ENCODE measurements at places on chromosomes 16 and 17. TPM values are rescaled to one million over a fixed set of nuclear protein-coding genes. Genes with fewer than 3 reads are reported as not detected.

- H3K4me1 ChIP-seq = peaks cover 44% of the 10 kb centered on the region
These were observed 447 bp downstream of the SDK2 start for GRCh38 chr17:73643852-73644144.

- H3K4me3 ChIP-seq = peak overlapping the region; percentile 30
- H3K27me3 ChIP-seq = peaks cover 20% of the 10 kb centered on the region
- no peak for DNase-seq
- no peaks in the 10 kb centered on the region for H3K36me3 ChIP-seq
These were observed 476 bp downstream of the KCNH4 start for GRCh38 chr17:42180411-42180921.

DNA sequence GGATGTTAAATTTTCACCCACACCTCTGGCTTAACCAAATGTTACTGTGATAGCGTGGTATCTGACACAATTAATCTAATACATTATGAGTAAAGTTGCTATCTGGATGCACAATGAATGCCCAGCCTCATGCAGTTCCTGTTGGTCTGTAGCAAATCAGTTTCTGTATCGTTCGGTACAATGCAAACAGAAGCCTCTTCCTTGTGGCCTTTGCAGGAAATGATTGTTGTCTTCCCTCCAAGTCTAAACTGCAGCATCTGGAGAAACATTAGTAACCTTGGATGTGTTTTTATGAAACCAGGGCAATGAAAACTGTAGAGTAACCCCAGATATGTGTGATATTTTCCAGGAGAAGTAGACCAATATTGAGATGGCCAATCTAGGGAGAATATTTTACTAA is 46.8 kb downstream of the CYB561 start:
- H3K4me3 ChIP-seq = no peak overlapping the region
- H3K4me1 ChIP-seq = peaks cover 6% of the 10 kb centered on the region
- peak overlapping the region; percentile 4 for H3K27ac ChIP-seq

DNA sequence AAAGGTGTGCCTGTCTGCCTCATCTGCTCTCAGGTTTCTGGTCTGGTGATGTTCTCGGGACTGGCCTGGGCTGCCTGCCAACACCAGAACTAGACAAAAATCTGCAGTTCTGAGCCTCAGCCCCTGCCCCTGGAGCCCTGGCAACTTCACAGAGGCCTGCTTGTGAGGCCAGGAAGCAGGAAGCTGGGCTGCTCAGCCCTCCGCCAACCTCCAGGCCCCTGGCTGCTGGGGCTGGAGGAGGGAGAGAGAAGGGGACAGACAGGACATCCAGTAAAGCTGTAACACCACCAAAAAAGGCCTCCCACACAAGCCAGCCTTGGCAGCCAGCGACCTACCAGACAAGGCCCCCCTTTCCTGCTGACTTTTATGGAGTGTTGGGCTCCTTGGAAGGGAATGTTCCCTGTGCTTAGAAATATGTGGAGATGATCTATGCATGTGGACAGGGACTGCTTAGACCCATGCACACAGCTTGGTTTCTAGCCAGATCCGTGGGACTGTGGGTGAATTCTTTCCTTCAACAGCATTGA is 157.6 kb downstream of the XYLT1 start:
- H3K27me3 ChIP-seq = no peaks in the 10 kb centered on the region
- peaks cover 3% of the 10 kb centered on the region for H3K36me3 ChIP-seq
- peak overlapping the region; percentile 51 for H3K27ac ChIP-seq
- DNase-seq = no peak

DNA sequence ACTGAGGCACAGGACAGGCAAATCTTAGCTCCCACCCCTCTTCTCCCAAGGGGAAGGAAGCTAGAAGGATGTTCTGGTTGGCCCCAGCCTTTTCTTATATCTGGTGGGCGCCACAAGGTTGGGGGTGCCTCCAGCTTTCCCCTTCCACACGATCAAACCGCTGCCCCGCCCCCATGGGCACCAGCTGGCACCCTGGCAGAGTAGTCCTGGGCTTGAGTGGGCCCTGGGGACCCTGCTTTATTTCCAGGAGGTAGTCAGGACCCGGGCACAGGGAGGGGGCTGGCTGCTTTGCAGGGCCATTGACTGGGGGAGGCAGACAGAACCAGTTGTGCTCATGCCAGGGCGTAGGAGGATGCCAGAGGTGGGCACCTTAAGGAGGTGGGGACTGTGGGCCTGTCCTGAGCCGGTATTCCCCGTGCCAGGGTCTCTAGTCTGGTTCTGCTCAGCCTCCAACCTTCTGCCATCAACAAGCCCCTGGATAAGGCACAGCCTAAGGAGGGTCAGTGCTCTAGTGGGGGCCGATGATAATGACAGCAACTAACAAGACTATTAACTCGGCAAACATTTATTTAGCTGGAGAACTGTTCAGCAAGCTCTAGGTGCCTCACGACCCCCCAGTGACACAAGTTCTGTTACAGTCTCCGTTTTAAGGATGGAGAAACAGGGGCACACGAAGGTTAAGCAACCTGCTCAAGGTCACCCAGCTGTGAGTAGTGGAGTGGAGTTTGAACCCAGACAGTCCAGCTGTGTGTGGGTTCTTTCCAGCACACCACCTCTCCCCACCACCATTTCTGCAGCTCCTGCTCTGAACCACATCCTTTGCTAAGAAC is 7.6 kb upstream of the PPP1R1B start:
- H3K4me3 ChIP-seq = no peak overlapping the region
- H3K4me1 ChIP-seq = peaks cover 17% of the 10 kb centered on the region
- H3K27ac ChIP-seq = no peak overlapping the region

GRCh38 chr17:17770632-17771044 is 66.1 kb downstream of the SREBF1 start:
- no peaks in the 10 kb centered on the region for H3K36me3 ChIP-seq
- H3K27ac ChIP-seq = no peak overlapping the region
- no peak overlapping the region for H3K4me3 ChIP-seq
- peaks cover 23% of the 10 kb centered on the region for H3K4me1 ChIP-seq
- DNase-seq = no peak

- peaks cover 55% of the 10 kb centered on the region for H3K4me1 ChIP-seq
- peaks cover 27% of the 10 kb centered on the region for H3K27me3 ChIP-seq
- no peak overlapping the region for H3K4me3 ChIP-seq
These were observed 4.3 kb downstream of the RHBDF1 start for GRCh38 chr16:67884-68789.

DNA sequence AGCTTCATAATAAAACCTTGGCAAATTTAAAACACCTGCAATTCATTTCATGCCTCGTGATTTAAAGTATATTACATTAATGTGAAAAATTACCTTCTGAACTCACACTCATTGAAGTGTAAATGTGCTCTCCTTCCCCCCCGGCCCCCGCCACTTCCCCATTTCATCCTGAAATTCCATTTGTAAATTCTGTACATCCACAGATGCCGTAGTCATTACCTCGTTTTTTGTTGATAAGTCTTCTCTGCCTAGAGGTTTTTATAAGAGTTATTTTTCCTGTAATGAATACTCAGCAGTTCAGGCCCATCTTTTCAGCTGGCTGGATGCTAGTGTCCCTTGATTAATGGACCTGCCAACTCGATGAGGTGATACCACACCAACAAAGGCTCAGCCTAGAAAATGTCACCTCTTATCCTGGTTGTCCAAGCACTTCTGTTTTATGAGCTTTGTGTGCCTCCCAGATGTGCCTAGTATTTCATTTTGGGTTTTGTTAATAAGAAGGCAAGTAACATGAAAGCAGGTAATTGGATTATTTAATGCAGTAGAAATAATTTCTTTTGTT is 64.8 kb upstream of the KIFC3 start:
- peak; percentile 2 for DNase-seq
- H3K27ac ChIP-seq = no peak overlapping the region
- H3K27me3 ChIP-seq = no peaks in the 10 kb centered on the region

- H3K4me1 ChIP-seq = peaks cover 100% of the 10 kb centered on the region
- no peaks in the 10 kb centered on the region for H3K27me3 ChIP-seq
- peak; percentile 96 for DNase-seq
- H3K4me3 ChIP-seq = no peak overlapping the region
These were observed 304.4 kb downstream of the SEC14L1 start for GRCh38 chr17:77444984-77445759.

GRCh38 chr17:5545051-5545987 is 39.0 kb downstream of the NLRP1 start:
- H3K27me3 ChIP-seq = no peaks in the 10 kb centered on the region
- no peak overlapping the region for H3K4me3 ChIP-seq
- DNase-seq = no peak
- H3K4me1 ChIP-seq = no peaks in the 10 kb centered on the region

DNA sequence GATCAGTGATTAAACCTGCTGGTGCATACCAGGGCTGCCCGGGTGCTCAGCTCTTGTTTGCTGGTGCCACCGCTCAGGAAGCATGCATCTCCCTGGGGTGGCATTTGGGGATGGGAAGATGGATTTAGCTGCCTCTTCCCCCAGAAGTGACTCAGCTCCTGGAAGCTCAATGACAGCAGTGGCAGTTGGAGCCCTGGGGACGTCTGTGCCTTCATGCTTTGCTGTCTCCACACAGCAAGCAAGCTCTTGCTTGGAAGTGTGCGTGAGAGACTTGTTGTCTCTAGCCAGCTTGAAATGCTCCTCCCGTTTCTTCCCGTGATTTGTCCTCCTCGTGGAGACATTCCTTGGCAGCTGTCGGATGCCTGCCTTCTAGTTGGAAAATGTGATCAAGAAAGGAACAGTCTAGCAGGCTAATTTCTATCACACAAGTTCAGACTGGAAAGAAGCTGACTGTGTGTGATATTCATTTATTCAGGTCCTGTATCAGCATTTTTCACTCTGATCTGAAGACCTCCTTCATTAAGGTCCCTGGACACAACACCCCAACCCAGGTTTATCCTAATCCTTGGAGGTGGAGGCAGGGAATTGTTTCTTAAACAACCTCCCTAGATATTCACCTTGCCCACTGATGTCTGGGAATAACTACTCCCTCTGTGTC is 73.0 kb downstream of the BMERB1 start:
- no peaks in the 10 kb centered on the region for H3K27me3 ChIP-seq
- H3K27ac ChIP-seq = peak overlapping the region; percentile 23
- DNase-seq = no peak

DNA sequence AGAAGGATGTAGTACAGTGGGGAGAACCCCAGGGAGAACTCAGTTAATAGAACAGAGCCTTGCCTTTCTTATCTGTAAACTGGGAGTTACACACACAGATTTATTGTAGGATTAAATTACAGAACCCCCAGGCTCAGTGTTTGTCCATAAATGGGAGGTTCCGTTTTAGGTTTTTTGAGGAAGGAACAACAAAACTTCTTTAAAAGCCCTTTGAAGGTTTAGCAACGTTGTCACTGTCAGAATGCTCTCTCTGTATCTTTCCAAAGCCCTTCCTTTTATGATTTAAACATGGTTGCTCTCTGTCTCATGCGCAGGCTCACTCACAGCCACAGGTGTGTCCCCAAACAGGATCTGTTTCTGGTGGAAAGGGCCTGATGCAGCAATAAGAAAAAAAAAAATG is 9.4 kb upstream of the GNA13 start:
- H3K36me3 ChIP-seq = no peaks in the 10 kb centered on the region
- no peak for DNase-seq
- no peaks in the 10 kb centered on the region for H3K27me3 ChIP-seq
- peaks cover 42% of the 10 kb centered on the region for H3K4me1 ChIP-seq
- no peak overlapping the region for H3K4me3 ChIP-seq
- no peak overlapping the region for H3K27ac ChIP-seq

DNA sequence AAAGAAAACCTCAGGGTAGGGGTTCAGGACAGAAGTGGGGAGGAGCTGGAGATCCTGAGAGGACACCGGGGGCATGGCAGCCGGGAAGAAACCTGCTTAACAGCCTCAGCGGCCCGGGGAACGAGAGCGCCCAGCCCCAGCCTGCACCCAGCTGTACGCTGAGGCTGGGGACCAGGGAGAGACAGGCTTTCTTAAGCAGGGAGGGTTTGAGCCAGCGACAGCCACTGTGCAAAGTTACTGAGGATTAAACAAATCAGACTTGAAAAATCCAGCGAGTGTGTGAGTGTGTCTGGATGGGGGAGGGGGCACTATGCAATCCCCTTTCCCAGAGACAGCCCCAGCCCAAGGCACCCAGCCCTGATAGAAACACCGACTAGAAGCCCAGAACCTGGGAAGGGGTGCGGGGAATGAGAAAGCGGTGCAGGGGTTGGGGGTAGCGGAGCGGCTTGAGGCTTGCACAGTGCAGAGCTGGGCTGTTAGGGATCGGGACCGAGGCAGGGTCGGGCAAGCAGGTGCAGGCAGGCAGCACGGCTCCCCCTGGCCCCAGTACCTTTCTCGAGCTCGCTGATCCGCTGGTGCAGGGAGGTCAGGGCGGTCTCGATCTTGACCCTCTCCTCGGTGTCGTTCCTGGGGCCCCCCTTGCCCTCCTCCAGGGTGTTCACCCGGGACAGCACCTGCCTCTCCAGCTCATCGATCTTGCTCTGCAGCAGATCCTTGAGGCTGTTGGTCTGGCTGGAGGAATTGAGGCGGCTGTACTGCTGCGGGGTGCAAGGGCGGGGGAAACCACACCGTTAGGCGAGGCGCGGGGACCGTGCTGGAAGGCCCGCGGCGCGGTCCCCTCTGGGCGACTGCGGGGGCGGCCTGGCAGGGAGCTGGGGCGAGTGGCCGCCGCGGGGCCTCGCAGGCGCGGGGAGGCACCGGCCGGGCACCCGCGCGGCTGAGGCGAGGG is 1.2 kb downstream of the NPTX1 start:
- H3K4me3 ChIP-seq = peak overlapping the region; percentile 42
- peaks cover 99% of the 10 kb centered on the region for H3K27me3 ChIP-seq
- no peak for DNase-seq
- H3K36me3 ChIP-seq = no peaks in the 10 kb centered on the region
- no peak overlapping the region for H3K27ac ChIP-seq
- H3K4me1 ChIP-seq = peaks cover 27% of the 10 kb centered on the region

GRCh38 chr16:86289907-86290306 is 220.4 kb upstream of the FOXF1 start:
- no peak overlapping the region for H3K27ac ChIP-seq
- peaks cover 30% of the 10 kb centered on the region for H3K27me3 ChIP-seq
- no peaks in the 10 kb centered on the region for H3K36me3 ChIP-seq

DNA sequence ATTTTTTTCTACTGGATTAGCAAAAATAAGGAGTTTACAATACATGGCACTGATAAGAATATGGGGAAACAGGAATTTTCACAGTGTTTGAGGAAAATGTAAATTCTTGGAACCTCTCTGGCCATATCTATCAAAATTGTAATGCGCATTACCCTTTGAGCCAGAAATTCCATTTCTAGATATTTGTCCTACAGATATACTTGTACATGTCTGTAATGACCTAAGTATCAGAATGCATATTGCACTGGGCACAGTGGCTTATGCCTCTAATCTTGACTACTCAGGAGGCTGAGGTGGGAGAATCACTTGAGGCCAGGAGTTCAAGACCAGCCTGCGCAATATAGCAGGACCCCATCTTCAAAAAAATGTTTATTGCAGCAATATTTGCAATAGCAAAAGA is 25.8 kb upstream of the HAS3 start:
- DNase-seq = no peak
- no peaks in the 10 kb centered on the region for H3K27me3 ChIP-seq
- H3K27ac ChIP-seq = no peak overlapping the region

GRCh38 chr17:17191346-17191792 is 14.8 kb downstream of the PLD6 start:
- H3K27ac ChIP-seq = peak overlapping the region; percentile 75
- peaks cover 8% of the 10 kb centered on the region for H3K36me3 ChIP-seq
- H3K4me1 ChIP-seq = peaks cover 48% of the 10 kb centered on the region
- no peak for DNase-seq
- no peak overlapping the region for H3K4me3 ChIP-seq

Gene CNTNAP1
- total RNA-seq = 10.3 TPM

Gene MAP3K3
- 117 TPM for total RNA-seq

Gene CCDC154
- total RNA-seq = 3.6 TPM

Gene RRAD
- 1.4 TPM for total RNA-seq
